ENCODE measurements at places on chromosomes 13 and 19.
A peak's percentile ranks its signal among the peaks of the same experiment; 100 is the strongest.

DNA sequence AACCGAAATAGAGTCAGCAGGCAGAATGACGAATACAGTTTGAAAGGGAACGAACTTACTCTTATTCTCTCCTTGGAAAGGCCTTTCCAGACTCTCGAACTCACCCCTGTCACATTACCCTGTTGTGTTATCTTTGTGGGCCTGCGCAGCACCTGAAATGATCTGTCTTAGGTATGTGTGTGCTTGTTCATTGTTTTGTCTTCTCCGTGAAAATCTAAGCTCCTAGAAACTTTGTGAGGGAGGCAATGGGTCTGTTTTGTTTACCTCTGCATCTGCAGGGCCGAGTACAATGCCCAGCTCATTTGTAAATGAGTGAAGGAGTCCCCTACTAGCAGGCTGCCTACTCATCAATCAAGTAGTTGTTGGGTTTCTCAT is 19.6 kb downstream of the HMGB1 start:
- no peak for DNase-seq

DNA sequence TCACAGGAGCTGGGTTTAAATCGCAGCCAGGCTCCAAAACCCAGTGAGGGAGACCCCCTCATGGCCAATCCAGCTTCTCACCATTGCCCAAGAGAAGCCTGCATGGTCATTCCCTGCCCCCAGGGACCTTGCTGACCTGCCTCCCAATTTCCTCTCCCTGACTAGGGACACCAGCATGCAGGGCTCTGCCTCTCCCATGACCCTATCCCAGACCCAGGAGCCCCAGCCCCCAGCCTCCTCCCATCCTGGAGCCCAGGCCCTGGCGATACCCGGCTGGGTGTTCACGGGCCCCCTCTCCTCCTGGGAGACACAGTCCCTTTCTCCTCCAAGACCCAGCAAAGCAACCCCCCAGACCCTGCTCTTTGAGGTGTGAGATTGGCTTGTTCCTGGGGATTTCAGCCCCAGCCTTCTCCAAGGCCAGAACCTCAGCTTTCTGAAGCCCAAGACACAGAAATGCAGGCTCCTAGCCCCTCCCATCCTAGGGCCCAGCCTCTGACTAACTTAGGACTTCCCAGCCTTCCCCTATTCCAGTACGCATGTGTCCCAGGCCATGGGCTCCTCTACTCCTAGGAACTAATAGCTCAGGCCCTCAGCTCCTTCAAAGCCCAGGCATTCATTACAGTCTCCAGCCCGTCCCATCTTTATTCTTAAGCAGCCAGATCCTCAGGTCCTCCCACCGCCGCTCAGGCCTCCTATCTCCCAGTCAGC is 1.1 kb downstream of the GYS1 start:
- DNase-seq = no peak

- no peak for DNase-seq
These were observed 323.6 kb downstream of the DLEU7 start for GRCh38 chr13:50519866-50520265.

- no peak for DNase-seq
These were observed 2.1 kb upstream of the GRTP1 start for GRCh38 chr13:113365971-113366588.

DNA sequence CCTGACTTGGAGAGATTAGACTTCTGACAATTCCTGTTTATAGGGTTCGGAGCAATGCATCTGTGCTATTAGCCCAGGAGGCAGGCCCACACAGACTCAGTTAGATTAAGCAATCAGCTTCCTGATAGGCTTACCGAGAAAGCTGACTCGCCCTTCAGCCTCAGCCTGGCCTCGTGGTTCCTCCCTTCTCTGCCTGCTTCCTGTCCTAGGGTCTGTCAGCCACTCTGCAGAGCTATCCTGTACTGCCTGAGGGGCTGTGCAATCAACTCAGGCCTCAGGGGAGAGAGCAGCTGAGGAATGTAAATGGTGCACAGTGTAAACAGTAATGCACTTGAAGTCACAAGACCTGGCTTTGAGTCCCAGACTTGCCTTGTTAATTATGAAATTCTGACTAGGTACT is 30.7 kb downstream of the HTR2A start:
- no peak for DNase-seq

DNA sequence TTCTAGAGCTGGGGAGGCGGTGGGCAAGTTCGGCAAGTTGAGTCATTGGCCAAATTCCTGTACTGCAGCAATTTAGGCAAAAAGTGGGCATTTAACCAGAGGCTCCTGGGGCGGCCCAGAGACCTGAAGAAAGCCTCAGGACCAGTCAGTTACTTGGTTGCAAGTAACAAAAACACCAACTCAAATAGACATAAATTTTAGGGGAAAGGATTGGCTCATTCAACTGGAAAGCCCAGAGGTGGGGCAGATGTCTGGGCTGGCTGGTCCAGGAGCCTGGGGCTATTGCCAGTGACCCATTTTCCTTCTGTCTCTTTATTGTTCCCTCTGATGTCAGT is 97.1 kb downstream of the SIPA1L3 start:
- DNase-seq = no peak

GRCh38 chr19:3243819-3244700 is 19.6 kb downstream of the CELF5 start:
- DNase-seq = peak; percentile 8

GRCh38 chr19:53808710-53809125 is 15.4 kb downstream of the NLRP12 start:
- DNase-seq = no peak

GRCh38 chr13:102911336-102911735 is 65.5 kb downstream of the ERCC5 start:
- no peak for DNase-seq

- no peak for DNase-seq
These were observed 3.7 kb downstream of the TBC1D17 start for GRCh38 chr19:49881186-49881585.

Measured in stimulated activated CD8-positive, alpha-beta memory T cell treated with anti-CD3 and anti-CD28 coated beads, Interleukin-4, amount 100 ng/mL, for 4 hours (primary cell).